Urinary bladder (tissue), 4 donors: ENCODE measurements at places on chromosomes 4 and X. TPM values are rescaled to one million over a fixed set of nuclear protein-coding genes. Genes with fewer than 3 reads are reported as not detected.
A peak's percentile ranks its signal among the peaks of the same experiment; 100 is the strongest.

- no peak for DNase-seq
Observed at GRCh38 chrX:134457708-134458107, 2.3 kb upstream of the HPRT1 start.

Gene CD38
- total RNA-seq = 2.0 TPM

DNA sequence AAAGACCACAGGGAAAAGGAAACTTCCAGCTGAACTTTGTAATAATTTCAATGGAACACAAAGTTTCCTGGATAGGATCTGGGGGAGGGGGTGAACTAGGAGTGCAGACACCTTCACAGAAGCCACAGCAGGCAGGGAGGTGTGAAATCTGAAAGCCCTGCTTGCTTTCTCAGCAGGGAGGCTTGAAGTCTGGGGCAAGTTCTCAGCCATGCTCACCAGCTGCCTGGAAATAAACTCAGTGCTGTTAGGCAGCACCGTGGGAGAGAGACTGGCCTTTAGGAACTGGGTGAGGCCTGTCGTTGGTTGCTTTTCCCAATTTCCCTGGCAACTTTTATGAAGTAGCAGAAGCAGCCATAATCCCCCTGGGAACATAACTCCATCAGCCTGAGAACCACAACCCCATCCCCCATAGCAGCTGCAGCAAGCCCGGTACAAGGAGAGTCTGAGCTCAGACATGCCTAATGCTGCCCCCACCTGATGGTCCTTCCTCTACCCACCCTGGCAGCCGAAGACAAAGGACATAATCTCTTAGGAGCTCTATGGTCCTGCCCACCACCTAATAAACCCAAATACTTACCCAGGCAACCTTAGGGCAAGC lies 39.2 kb upstream of the NMU start:
- DNase-seq = no peak

DNA sequence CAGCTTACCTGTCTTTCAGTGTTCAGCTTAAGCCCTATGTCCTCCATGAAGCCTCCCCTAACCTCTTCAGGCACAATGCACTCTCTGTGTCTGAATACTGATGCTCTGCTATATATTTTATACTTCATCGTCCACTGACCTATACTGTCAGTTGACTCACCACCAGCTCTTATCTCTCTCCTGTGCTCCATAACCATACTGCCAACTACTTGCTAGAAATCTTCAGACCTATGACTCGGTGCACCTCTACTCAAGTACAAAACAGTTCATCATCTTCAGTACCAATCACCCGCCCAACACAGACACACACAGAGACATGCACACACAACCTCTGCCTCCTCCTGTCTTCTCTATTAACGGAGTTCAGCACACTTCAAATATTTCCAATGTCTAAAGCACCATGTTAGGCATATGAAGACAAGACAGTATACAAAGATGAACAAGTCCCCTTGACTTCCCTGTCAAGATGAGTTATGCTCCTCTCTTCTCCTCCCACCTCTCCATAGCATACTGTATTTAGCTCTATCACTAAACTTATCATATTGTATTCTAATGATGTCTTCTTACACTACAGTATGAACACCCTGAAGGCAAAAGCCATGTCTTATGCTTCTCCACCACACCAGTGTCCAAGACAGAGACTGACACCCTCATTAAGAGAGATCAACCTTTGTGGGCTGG lies 42.5 kb downstream of the ARHGEF6 start:
- no peak for DNase-seq

GRCh38 chrX:131752493-131753198 lies 208.8 kb downstream of the OR13H1 start:
- DNase-seq = no peak

GRCh38 chrX:109847257-109848187 lies 114.5 kb upstream of the ACSL4 start:
- no peak for DNase-seq

DNA sequence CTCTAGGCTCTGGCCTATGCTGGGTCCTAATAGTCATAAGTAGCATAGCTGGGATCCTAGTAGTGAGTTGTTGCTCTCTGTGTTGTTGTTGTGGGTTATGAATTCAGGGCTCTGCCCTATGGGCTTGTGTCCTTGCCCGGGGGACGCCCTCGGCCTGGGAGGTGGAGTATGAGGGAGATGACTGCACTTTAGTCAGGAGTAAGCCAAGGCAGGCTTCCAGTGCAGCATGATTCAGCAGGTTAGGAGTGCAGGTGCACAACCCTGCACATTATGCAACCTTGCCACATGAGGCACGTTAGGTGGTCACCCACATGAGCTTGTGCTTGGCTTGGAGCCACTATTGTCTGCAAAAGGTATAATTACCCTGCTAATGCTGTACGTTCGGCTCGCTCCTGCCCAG lies 58.4 kb upstream of the CCDC149 start:
- no peak for DNase-seq

DNA sequence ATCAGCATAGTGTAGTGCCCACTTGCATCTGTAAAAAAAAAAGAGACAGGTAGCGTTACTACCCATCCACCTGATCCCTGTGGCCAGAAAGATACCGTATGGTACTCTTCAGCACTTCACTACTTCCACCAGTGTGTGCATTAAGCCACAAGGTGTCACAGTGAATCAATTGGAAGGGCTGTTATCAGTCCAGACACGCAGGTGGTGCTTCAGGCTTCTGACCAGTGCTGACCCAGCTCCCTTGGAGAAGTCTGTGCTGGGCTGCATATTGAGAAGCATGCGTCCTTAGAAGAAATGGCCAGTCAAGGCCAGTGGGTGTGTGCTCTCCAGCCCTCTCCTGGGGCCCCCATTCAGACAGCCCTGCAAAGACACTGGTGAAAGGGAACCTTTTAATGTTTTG lies 10.6 kb downstream of the LDB2 start:
- no peak for DNase-seq

- no peak for DNase-seq
Observed at GRCh38 chrX:27354021-27354420, 109.1 kb downstream of the PPP4R3C start.

DNA sequence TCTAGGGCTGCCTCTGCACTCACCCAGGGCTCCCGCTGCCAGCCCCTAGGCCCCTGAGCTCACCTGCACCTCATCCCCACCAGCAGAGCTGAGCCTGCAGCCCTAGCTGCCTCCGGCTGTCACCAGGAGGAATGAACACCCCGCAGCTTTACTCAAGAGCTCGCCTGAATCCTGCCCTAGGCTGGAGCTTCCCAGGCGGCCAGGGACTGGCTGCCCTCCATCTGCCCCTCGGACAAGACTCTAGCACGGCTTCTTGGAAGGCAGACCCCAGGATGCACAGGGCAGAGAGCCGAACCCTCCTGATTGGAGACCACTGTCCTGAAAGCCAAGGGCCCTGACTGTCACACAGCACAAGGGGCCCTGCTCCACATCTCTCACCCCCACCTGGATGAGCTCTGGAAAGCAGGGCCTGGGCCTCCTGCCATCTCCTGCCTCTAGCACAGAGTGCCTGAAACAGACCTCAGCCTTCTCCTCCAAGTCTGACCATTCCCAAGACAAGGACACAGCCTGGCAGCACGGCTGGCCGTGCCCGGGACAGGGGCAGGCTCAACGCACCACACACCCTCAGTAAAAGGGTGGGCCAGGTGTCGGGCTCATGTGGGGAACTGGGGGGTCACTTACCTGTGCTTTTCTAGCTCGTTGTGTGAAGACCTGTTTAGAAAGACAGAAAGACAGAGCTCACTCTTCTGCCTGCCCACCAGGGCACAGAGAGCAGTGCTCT lies 4.4 kb downstream of the MXD4 start:
- DNase-seq = no peak

GRCh38 chr4:38980903-38981676 lies 51.1 kb downstream of the TMEM156 start:
- peak; percentile 20 for DNase-seq

Gene FGFBP2
- 0.74 TPM for total RNA-seq

GRCh38 chr4:87967193-87967592 lies 8.3 kb upstream of the SPP1 start:
- DNase-seq = no peak

Gene SYP
- 4.7 TPM for total RNA-seq

Gene SMARCAD1
- 102 TPM for total RNA-seq

Gene GYPB
- total RNA-seq = 5.8 TPM

Gene AASDH
- 33.8 TPM for total RNA-seq

Gene MAGEC1
- total RNA-seq = not detected

Gene FAM47E
- 4.0 TPM for total RNA-seq

Gene SORBS2
- total RNA-seq = 83.4 TPM

Gene PPP2R2C
- 3.0 TPM for total RNA-seq

GRCh38 chr4:101846550-101846949 lies 56.0 kb downstream of the BANK1 start:
- DNase-seq = no peak

DNA sequence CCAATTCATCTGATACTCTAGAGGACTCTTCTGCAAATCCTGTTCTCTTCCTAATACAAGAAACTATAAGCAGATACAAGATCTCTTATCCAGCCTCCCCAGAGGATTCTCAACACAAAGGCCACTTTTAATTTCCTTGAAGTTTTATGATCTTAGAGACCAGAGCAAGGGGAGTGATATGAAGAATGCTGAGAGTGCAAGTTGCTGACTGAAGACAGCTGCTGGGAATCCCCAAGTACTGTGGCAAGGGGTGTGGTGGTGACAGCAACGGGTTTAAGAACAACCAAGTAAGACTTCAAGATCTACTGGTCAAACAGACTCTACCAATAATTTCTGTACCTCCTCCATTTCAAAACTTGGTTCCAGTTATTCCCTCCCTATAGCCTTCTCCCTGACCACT lies 7.0 kb downstream of the AMMECR1 start:
- DNase-seq = no peak

DNA sequence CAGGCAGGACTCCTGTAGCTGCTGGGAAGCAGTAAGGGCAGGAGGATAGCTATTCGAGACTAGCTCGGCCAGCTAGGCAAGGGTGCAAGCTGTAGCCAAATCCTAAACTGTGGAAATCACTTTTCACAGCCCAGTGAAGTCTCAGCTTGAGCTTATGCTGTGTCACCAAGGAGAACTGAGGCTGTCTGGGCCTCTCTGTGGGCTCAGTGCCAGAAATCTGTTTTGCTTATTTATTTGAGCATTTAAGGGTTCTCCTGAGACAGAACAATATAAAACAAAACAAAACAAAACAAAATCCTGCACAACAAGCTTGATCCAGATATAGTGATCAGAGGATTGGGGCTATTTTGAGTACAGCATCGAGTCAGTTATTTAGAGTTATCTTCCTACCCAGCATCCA lies 97.5 kb downstream of the FANCB start:
- DNase-seq = no peak

Gene TAF7L
- 0.26 TPM for total RNA-seq

DNA sequence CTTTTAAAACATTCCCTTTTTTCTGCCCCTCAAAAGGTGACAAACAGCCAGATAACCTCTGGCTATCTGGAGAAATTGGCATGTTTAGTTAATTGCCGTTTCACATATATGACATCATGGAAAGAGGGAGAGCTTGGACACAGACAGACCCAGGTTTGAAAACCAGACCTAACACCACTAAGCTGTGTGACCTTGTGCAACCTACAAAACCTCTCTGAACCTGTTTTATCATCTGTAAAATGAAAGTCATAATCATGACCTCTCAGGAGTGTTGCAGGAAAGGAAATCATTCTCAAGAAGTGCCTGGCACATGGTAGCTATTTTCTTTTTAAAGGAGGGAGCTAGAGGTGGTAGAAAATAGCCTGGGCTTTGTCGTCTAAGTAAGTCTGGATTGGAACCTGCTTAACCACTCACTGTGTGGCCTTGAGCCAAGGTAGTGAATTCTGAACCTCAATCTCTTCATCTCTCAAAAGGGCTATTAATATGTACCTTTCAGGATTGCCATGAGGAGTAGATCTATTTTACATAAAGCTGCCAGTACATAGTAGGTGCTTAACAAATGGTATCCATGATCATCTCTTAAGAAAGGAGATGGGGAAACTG lies 363.5 kb downstream of the BCOR start:
- DNase-seq = no peak

- DNase-seq = no peak
Observed at GRCh38 chrX:37752936-37753335, 26.9 kb upstream of the CYBB start.

GRCh38 chr4:153401501-153401900 lies 57.0 kb downstream of the MND1 start:
- DNase-seq = no peak

GRCh38 chrX:110162131-110162530 lies 155.8 kb downstream of the AMMECR1 start:
- no peak for DNase-seq

- DNase-seq = no peak
Observed at GRCh38 chrX:110403441-110404238, 45.0 kb downstream of the RTL9 start.

Gene ARX
- not detected for total RNA-seq

- DNase-seq = no peak
Observed at GRCh38 chr4:141006242-141006802, 126.9 kb downstream of the RNF150 start.

DNA sequence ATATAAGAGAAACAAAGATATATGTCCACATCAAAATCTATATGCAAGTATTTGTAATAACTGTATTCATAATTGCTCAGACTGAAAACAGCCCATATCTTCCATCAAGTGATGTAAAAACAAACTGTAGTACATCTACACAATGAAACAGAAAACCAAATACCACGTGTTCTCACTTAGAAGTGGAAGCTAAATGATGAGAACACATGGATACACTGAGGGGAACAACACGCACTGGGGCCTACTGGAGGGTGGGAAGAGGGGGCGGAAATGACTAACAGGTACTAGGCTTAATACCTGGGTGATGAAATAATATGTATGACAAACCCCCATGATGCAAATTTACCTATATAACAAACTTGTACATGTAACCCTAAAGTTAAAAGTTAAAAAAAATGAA lies 42.7 kb downstream of the UBA6 start:
- no peak for DNase-seq

Gene PPM1K
- total RNA-seq = 56.4 TPM

Gene RAB9B
- total RNA-seq = 33.6 TPM

Gene RIPPLY1
- not detected for total RNA-seq

- DNase-seq = no peak
Observed at GRCh38 chr4:64807821-64808220, 398.6 kb upstream of the TECRL start.

- no peak for DNase-seq
Observed at GRCh38 chr4:163591614-163592020, 97.1 kb downstream of the TMA16 start.

Gene FRG2
- total RNA-seq = not detected

Gene ZDHHC15
- 8.0 TPM for total RNA-seq

DNA sequence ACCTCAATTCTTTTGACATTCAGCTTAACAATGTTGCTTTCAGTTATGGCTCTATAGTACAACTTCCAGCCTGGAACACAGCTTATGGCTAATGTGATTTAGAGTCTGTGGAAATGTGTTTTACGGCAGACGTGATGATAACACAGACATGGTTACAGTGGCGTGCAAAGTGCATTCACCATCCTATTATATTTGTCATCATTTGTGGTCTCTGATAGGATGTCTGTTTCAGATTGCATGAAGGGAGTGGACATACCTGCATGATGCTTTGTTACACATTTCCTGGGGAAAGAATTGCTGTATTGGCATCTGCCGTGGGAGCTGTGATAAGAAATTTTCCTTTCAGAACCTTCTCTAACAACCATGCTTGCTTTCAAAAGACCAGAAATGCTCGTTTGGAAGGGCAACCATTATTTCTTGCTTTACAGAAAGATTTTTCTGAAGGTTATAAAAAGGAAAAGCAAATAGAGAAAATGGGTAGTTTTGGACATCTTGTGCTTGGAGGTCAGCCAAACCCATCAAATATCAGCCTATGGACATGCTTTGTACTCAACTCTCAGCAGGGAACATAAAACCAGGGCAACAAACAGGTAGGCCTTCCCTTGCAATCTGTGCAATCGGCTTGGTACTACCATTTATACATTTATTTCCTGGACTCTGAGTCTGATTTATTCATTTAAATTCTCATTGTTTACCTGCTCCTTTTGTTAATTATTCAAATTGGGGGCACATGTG lies 273.9 kb downstream of the TLL1 start:
- DNase-seq = no peak

- DNase-seq = no peak
Observed at GRCh38 chr4:39044956-39045826, 13.0 kb upstream of the TMEM156 start.
